Epithelial cell of proximal tubule (primary cell): ENCODE measurements at places on chromosomes 3 and 15.

GRCh38 chr15:101138913-101139880, 112.7 kb downstream of the CHSY1 start:
- no peak for DNase-seq

- no peak for DNase-seq
Observed at GRCh38 chr3:172334671-172335207, 113.5 kb downstream of the GHSR start.

DNA sequence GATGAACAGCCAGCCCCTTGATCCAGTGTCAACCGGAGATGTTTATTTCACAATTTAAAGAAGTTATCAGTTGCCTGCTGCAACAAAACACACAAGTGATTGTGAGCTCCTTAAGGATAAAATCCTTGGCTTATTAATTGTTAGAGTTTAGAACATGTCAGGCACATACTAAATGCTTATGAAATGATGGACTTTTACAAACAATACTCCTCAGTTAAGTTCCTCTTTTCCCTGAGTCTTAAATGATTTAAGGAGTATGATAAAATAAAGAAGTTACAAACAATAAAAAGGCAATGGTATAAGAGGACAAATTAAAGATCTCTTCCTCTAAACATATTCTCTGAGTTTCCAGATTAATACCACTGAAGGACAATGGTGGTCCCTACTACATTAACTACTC, 5.7 kb downstream of the GHSR start:
- no peak for DNase-seq

DNA sequence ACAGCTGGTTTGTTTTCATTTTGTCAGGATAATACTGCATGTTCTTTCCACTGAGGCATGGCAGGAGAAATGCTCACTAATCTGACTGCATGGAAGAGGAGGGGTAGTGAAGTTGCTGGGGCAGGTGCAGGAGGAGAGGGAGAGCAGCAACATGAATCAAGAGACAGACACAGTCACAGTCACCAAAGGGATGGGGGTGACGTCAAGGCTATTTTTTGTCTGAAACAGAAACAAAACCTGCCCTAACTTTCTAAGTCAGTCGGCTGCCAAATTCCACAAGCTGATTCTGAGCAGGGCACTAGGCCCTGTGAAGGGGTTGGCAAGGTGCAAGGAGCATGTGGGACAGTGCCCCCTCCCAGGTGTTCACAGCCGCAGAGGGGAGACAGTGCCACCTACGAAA, 186.6 kb upstream of the NSMCE3 start:
- DNase-seq: no peak

- DNase-seq: no peak
Observed at GRCh38 chr3:43373560-43373928, 87.2 kb downstream of the SNRK start.

- no peak for DNase-seq
Observed at GRCh38 chr3:113213896-113214587, 2.7 kb downstream of the BOC start.

- no peak for DNase-seq
Observed at GRCh38 chr15:62534996-62535395, 369.9 kb upstream of the C2CD4B start.
